ENCODE measurements at places on chromosomes 1 and 21. TPM values are rescaled to one million over a fixed set of nuclear protein-coding genes. Genes with fewer than 3 reads are reported as not detected.

DNA sequence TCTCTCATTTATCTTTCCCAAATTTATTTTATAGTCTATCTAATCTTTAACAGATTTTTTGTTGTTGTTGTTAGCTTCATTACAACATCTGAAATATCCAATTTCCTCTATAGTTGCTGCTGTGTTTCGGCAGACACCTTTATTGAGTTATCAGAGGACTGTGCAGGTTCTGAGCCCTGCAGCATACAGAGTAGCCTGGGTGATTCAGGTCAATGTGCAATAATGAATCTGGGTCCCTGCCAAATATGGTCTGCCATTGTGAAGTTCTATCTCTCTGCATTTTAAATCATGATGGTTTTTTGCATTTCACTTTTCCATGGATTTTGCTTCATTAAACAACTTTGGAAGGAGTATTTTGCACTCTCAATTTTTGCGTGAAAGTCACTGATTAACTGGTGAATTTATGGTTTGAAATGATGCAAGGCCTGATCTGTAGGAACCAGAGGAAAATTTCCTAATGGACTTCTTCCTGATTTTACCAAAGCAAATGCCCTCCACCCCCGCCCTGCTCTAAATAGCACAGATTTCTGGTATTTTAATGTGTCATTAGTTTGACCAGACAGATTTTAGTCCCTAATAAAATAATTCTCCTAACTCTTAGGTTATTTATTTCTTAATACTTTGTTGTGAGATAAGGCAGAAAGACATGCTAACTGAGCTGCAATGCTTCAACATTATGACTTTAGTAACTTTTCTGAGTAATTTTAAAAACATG lies 402.3 kb downstream of the PTBP2 start:
- H3K27me3 ChIP-seq: no peaks in the 10 kb centered on the region
- no peaks in the 10 kb centered on the region for H3K36me3 ChIP-seq
- no peak overlapping the region for H3K4me3 ChIP-seq
- no peak overlapping the region for H3K27ac ChIP-seq

DNA sequence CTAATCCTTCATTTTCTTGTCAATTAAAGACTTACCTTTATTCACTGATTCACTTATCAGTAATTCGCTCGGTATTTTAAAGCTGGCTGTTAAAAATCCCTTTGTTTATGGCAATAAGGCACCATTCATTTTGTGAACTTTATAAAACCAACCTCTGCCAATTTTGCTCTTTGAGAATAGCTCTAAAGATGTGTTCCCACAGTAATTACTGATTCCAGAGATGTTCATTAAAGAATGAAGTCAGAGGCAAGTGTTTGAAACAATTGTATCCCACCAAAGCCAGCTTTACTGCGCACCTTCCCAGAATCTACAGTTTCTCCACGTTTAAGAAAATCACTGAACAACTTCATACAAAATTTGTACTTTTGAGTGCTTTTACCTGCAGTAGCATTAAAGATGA lies 424.5 kb downstream of the USP25 start:
- no peaks in the 10 kb centered on the region for H3K4me1 ChIP-seq
- no peak overlapping the region for H3K4me3 ChIP-seq
- DNase-seq: no peak
- no peak overlapping the region for H3K27ac ChIP-seq
- H3K36me3 ChIP-seq: no peaks in the 10 kb centered on the region
- H3K27me3 ChIP-seq: no peaks in the 10 kb centered on the region

OR2T1 gene
- not detected for total RNA-seq

HSPG2 gene
- total RNA-seq: 3.2 TPM
